ENCODE measurements at places on chromosomes 1 and 21.
A peak's percentile ranks its signal among the peaks of the same experiment; 100 is the strongest.

DNA sequence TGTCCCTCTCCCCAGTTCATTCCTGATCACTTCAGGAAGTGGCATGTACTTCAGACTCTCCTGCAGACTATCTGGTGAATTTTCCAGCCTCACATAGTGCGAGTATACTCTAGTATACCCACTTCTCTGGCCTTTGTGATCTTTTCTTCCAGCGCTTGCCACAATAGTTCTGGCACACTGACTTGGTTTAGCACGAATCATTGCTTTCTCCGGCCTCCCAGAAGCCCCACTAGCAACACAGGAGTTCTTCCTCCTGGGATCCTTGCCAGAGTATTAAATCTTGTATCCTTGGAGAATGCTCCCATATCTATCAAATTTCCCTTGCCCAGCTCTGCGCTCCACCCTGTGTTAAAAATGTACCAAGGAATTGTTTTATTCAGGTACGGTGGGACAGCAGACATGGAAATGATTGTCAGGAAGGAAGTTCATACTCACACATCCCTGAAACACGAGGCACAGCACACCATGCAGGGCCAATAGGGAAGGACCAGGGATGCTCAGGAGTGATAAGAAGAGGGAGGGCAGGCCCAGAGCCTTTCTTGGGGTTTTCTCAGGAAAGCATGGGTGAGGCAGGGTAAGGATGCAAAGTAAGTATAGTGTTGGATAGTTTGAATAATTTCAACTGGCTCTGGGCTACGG is 136.7 kb downstream of the ADSS2 start:
- no peak for DNase-seq

DNA sequence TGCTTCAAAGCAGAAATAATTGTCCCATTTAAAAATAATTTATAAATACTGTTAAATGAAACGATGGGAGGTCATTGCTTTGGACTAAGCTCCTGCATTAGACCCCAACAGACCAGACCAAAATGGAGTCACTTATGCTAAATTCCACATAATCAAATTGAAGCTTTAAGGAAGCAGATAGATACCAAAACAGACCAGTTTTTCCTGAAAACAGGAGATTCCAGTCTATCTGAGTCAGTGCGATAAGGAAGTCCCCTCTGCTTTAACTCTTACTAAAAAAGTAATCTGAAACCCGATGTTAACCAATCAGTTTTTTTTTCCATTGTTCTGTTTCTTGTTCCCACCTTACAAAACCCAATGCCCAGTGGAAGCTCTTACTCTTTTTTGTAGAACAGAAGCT is 16.2 kb upstream of the DNASE2B start:
- no peak for DNase-seq

DNA sequence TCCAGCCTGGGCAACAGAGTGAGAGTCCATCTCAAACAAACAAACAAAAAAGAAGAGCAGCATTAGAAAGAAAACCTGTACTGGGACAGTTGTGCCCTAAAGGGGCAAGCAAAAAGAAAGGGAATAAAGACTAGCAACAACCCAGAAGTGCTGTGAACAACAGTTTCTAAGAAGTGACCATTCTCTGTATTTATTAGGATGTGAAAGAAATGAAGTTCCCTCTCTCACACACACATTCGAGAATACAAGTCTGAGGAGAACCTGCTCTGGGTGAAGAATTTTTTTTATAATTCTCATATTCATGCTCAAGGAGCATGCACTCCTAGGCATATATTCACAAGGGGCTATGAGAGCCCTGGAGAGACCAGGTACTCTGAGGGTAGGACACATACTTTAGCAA is 59.5 kb upstream of the LRRC8D start:
- no peak for DNase-seq

DNA sequence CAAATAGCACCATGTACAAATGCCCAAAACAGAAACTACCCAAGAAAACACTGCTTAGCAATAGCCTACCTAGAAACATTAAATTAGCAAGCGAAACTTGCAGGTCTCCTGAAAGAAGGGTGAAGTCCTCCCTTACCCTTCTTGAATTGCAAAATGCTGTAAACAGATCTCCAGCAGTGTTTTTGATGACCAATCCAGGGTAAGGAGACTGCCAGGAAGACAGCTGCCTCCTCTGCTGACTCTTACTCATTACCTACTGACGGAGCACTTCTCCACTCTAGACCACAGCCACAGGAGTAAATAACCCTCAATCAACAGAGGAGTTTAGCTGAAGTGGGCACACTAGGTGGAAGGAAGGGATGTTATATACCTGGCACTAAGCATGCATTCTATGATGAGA is 32.2 kb upstream of the GADD45A start:
- no peak for DNase-seq

DNA sequence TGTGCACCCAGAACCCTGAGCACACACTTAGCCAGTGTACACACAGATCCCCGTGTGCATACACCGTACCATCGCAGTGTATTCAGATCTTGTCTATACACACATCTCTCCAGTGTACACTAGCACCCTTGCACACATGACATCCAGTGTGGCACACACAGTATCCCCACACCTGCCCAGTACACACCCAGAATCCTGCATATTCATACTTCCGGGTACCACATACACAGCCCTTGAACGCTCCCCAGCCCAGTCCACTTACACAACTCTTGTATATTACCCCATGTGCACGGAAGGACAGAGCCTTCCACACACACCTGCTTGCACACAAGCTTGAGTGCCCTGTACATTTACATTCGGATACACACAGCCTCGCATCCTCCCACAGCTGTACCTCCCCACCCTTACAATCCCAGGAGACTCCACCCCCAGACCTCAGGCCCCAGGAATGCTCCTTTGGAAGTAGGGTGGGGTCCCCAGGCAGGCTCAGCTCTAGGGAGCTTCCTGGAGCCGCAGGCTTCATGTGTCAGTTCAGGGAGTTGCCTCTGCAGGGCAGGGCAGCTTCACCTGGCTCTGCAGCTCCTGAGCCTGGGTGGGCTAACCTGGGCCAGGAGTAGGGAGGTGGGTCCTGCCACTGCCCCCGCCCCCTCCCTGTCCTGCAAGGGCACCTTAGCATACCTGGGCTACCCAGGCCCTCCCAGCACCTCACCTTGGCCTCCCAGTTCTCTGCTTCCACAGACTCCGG is 46.2 kb downstream of the AHDC1 start:
- DNase-seq = no peak

- no peak for DNase-seq
These were observed 35.3 kb upstream of the DNASE2B start for GRCh38 chr1:84363019-84363418.

GRCh38 chr1:35557118-35557610 is at the start of gene KIAA0319L:
Gene KIAA0319L, minus strand, starts transcription at chr1:35557403. Its CDS starts 2,912 bp downstream, at chr1:35554491.
- DNase-seq = no peak

- DNase-seq = no peak
These were observed 26.2 kb downstream of the DMAP1 start for GRCh38 chr1:44239331-44239960.

DNA sequence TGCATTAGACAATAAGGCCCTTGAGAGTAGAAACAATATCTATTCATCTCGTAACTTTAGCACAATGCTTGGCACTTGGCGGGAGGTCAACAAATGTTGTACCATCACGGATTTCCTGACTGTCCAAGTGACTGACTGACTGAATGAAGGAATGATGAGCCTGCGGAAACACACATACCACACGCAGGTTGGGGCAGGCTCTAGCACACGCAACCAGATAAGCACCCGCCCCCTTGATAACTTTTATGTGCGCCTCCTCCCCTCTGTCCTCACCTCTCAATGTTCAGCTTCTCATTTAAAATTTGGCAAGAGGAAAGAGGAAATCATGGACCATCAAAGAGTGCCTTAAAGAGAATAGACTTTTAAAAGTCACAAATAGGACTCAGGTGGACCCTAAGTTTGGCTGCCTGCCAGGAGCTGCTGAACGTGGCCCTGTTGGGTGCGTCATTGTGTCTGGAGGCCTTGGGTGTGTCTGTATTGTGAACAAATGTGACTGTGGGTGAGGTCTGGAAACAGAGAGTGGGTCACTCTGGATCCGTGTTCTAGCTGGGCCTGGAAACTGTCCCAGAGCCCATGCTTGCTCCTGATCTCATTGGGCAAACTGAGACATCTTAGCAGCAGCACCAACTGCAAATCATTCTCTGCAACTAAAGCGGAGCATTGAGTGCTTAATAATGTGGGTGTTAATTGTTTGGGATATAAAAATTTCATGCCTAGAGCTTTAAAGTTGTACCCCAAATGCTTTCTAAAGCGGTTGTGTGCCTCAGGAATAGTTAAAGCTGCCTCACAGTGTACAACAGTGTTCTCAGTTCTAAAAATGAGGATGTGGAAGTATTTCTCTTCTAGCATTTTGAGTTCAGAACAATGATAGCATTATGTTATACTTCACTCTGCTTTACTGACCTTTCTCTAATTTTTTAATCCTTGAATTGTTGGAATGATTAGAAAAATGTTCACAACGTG is 47.6 kb upstream of the ABCG1 start:
- DNase-seq = no peak

GRCh38 chr1:78722521-78722920 is 72.9 kb downstream of the IFI44 start:
- DNase-seq = no peak

DNA sequence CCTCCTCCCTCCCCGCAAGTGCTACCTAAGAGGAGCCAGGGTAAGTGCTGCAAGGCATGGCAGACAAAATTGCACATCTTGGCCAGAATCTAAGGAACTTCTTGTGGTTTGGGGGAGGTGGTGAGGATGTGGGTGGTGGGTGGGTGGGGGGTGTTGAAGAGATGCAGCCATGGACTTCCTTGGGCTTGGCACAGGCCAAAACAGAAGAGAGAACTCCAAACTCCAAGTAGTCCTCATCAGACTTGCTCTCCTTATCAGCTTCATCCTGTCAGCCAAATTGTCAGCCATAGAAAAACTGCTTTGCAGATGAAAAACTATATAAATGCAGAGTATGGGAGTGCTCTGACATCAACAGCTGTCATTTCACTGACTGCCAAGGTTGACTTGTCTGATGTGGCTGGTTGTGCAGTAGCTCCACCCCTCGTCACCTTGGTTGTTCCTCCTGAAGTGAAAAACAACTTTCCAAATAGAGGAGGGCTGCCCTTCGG is 7.1 kb downstream of the AMIGO1 start:
- DNase-seq = no peak

DNA sequence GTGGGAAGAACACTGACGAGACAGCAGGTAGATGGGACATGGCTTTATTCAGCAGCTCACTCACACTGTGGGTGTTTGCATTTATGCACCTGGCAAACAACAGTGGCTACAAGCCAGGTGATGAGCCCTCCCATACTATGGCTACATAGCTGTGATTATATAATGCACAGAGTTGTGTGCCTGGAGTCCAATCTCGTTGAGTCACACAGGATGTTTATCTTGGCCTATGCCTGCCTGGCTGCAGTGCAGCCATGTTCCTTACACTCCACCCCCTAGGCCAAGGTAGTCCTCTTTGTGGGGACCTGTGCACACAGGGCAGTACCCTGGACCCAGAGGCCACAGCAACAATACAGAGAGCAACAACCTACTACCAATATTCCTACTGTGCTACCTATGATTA is 1643.8 kb downstream of the MRPL39 start:
- no peak for DNase-seq

GRCh38 chr1:28027660-28028059 is 60.8 kb downstream of the EYA3 start:
- no peak for DNase-seq

- DNase-seq = no peak
These were observed 23.3 kb downstream of the TTC34 start for GRCh38 chr1:2778220-2778592.

- DNase-seq = no peak
These were observed 17.1 kb downstream of the SLAMF7 start for GRCh38 chr1:160755911-160756848.

GRCh38 chr21:32403201-32403777 is 9.2 kb upstream of the EVA1C start:
- DNase-seq = no peak

DNA sequence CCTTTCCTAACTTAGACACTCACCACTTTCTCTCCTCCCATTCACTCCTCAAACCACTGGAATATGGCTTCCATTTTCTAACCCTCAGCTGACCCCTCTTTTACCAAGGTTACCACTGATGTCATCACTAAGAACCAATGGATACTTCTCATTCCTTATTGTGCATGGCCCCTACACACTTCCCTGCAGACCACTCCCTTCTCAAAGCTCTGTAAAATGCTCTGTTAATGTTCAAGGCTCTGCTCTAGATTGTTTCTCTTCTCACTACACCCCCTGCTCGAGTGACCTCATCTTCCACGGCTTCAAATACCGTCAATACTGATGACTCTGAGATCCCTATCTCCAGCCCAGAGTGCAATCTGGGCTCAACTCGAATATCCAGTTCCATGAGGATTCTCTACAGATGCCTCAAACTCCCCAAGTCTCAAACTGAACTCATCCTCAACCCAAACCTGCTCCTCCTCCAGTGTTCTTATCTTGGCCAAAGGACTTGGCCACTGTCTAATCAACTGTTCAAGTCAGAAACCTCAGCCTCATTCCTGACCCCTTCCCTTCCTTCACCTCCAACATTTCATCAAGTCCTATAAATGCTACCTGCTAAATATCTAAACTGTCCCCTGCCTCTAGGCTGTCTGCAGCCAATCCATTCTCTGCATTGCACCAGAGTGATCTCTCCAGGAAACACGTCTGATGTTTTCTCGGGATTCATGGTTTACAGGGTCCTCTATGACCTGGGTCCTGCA is 41.3 kb upstream of the BMP8B start:
- DNase-seq = no peak

GRCh38 chr21:38083535-38083934 is 167.3 kb upstream of the KCNJ6 start:
- DNase-seq = no peak

DNA sequence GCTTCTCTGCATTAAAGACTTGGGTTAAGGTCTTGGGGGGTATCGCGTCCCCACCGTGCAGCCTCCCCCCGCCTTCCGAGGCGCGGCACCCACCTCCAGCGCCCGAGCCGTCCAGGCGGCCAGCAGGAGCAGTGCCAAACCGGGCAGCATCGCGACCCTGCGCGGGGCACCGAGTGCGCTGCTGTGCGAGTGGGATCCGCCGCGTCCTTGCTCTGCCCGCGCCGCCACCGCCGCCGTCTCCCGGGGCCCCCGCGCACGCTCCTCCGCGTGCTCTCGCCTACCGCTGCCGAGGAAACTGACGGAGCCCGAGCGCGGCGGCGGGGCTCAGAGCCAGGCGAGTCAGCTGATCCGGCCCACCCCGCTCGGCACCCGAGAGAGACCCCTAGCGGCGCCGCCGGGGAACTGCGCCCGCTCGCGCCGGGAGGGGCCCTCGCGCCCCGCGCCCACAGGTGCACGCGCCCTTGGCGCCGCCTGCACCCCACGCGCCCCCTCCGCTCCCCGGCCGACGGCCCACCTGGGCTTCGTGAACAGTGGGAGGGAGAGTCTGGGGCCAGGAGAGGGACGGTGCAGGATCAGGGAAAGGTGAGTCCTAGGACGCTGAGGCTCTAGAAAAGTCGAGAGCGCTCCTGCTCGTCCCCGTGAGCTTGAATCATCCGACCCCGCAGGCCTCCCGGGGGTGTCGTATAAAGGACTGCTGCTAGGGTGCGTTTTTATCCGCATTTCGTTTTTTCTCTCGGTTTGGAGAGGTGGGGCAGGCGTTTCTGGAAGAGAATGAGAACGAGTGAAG is at the start of gene APP:
Gene APP, minus strand, starts transcription at position 300 of the 787 bp plus-strand sequence. Its CDS starts 150 bp downstream, at position 150.
- peak; percentile 49 for DNase-seq

DNA sequence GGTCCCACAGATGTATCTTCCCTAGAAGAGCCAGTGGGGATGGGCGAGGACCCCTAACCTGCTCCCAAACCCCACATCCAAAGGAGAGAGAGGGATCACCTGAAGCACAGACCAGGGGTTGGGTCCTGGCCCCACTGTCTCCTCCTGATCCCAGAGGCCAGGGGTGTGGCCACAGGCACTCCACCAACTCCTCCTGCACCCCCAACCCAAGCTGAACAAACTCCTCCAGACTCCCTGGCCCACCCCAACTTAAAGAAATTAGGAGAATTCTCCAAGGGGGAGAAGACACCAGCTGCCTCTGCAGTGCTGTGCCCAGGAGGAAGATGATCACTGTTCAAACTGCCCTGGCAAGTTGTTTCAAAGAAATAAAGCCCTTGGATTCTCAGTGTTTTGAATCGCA is 4.5 kb upstream of the PRAMEF12 start:
- no peak for DNase-seq

Data from activated CD8-positive, alpha-beta memory T cell treated with anti-CD3 and anti-CD28 coated beads for 1 hour (primary cell).